ENCODE measurements at places on chromosomes 3 and 15.

- DNase-seq: no peak
These were observed 168.9 kb downstream of the ATP10A start for GRCh38 chr15:25694239-25694584.

DNA sequence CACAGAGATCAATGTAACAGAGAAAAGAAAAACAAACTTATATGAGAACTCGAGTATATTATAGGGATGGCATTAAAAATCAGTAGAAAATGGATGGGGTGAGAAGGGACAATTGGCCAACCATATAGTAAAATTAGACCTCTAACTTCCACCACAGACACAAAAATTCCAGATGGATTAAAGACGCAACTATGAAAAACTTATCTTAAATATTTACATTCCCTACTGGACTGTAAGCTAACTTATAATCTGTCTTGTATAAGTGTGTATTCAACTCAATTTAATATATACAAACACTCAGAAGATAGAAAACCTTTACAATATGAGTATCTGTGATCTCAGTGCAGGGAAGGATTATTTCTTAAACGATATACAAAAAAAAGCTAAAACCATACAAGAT, 3.0 kb downstream of the MFAP1 start:
- DNase-seq: no peak

- no peak for DNase-seq
These were observed 50.2 kb downstream of the HHLA2 start for GRCh38 chr3:108346301-108347227.

- no peak for DNase-seq
These were observed 51.2 kb upstream of the SAMMSON start for GRCh38 chr3:69948246-69948862.

- DNase-seq: no peak
These were observed 13.1 kb upstream of the VIPR1 start for GRCh38 chr3:42489116-42489936.

DNA sequence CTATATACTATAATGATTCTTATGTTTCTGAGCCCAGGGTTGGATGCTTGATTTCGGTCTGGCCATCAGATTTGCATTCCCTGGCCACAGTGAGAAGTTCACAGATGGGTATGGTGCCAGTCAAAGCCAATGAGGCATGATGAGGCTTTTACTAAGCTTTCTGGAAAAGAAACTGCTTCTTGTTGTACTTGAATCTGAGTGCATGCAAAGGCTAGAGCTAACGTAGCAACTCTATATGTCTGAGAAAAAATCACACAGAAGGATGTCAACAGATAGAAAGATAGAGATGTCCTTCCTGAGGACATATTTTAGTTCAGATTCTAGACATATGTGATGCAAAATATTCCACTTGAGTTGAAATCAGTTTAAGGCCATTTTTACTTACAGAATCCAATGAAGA, 608.1 kb downstream of the ROBO1 start:
- no peak for DNase-seq

- DNase-seq: no peak
These were observed 15.1 kb upstream of the SNRPA1 start for GRCh38 chr15:101310161-101310480.
